Fibroblast of skin of back (primary cell): ENCODE measurements at places on chromosomes 1 and 21.

- peak; percentile 79 for DNase-seq
These were observed 15.3 kb downstream of the SEMA6C start for GRCh38 chr1:151130987-151131586.

- DNase-seq: peak; percentile 39
These were observed 23.0 kb downstream of the ERICH3 start for GRCh38 chr1:74650561-74650960.

GRCh38 chr1:221327954-221328353 is 413.9 kb downstream of the DUSP10 start:
- DNase-seq: no peak

DNA sequence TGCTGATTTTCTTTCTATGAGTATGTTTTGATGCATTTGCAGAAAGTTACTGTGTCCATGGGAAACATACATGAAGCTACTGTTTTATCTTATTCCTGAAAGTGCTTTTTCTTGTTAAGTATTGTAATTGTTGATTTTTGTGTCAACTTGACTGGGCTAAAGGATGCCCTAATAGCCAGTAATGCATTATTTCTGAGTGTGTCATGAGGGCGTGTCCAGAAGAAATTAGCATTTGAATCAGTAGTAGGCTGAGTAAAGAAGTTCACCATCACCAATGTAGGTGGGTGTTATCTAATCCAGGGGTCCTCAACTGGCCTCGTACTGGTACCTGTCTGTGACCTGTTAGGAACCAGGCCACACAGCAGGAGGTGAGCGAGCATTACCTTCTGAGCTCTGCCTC is 760.2 kb downstream of the PLA2G4A start:
- no peak for DNase-seq

- peak; percentile 32 for DNase-seq
These were observed 156.2 kb downstream of the DENND1B start for GRCh38 chr1:197619008-197619640.

GRCh38 chr1:170155055-170155454 is 9.3 kb downstream of the NTMT2 start:
- no peak for DNase-seq

- no peak for DNase-seq
These were observed 5.1 kb downstream of the ZNF362 start for GRCh38 chr1:33261344-33261743.

GRCh38 chr1:9558271-9558945 is 19.1 kb downstream of the SLC25A33 start:
- DNase-seq: no peak

DNA sequence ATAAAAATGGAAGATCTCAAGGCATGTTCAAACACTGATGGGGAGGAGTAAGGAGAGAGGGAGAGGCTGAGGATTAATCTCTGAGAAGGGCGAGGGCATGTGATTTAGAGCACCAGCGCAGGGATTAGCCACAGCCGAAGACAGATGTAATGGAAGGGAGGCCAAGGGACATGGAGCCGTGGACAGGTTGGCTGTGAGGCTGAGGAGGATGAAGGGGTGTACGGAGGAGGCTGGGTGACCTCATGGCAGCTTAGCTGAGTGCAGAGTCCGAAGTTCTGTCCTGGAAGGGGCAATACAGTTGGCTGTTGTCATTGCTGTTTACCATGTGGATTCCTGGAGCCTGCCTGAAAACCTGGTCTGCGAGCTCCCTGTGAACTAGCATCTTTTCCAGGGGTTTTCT is 342.8 kb downstream of the RPS6KC1 start:
- no peak for DNase-seq

DNA sequence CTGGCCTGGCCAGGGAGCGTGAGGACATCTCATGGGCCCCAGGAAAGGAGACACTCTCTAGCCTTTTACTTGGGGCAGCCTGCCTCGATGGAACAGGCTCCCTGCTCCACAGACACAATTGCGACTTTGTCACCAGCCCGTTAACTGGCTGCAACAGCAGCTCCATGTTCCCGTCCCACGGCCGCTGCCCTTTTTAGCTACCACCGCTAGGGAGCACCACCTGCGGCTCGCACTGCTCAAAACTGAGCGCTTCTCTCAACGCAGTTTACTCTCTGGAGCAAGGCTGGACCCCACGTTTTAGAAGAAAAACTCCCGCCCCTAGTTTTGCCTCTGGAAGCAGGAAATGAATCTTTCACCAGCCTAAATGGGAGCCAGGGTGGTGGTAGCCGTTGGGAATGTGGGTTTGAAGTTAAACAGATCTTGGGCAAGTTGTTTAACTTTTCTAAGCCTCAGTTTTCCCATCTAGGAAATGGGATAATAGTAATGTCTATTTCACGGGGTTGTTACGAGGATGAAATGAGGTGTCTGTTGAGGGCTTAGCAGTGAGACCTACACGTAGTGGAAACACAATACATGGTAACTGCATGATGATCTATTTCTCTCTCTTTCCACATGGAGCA is 3.5 kb upstream of the LRRC38 start:
- no peak for DNase-seq

- no peak for DNase-seq
These were observed 594.7 kb downstream of the ADGRL2 start for GRCh38 chr1:82395440-82395839.

GRCh38 chr21:43733529-43734071 is 14.7 kb downstream of the PDXK start:
- DNase-seq: peak; percentile 67

DNA sequence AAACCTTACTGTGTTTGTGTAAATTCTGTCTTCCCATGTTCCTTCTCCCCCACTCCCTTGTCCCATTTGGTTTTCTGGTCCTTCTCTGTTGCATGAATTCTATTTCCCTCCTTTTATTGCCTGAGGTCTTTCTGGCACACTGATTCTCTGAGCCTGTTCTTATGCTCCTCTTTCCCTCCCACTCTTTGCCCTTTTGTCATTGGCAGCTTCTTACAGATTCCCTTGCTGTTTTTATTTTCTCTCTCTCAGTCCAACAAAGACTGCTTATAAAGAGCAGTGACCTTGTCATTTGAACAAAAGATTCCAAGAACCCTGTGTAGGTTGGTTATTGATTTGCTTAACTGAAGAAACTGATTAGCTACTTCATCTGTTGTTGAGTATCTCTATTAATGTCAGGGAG is 49.7 kb downstream of the GPR52 start:
- no peak for DNase-seq

DNA sequence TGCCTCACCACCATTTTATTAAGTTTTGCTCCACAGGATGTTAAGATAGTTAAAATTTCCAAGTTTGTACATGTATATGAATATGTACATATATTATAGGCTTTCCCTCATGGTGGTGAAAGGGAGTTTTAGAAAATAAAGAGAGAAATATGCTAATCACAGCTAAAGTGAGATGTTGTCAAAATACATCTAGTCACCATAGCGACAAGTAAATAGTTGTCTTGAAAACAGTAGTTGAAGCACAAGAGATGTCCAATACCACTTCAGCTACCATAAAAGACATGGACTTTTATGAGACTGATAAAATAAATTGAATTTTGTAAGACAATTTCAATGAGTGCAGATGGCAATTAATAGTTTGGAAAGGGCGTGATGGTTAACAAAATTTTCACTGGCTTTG is 1600.0 kb downstream of the BRINP3 start:
- DNase-seq: no peak

DNA sequence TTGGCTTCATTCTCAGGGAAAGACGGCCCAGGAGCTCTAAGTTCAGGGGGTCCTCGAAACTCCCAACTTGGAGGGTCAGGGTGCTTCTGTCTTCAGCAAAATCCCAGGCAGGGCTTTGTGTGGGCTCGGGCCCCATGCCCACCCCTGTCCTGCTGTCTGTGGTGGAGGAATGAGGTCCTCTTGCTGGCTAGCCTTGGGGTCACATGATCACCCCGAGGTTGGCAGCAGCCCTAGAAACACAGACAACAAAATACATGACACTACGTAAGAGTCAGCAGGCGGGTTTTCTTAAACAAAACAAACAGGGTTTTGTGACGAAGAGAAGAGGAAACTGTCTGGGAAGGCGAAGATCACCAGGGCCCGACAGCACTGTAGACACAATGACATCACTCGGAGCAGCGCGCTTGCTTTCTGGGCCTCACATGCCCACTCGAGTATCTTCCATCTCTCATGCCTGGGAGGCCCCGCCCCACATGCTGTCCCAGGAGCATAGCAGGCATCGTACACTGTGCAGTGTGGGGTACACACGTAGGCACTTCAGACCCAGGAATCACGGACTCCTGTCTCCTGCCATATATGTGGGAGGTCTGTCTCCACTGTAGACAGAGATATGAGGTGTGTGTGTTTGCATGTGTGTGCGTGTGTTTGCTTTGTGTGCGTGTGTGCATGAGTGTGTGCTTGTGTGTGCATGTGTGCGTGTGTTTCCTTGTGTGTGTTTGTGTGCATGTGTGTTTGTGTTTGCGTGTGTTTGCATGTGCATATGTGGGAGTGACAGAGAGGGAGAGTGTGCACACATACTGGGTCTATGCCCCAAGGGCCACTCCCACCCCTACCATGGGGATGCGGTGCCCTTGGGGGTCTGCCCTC is 94.7 kb downstream of the SIK1 start:
- DNase-seq: peak; percentile 85

- no peak for DNase-seq
These were observed 3.0 kb downstream of the IER5 start for GRCh38 chr1:181091309-181092040.

GRCh38 chr1:219587801-219588561 is 24.9 kb downstream of the ZC3H11B start:
- peak; percentile 83 for DNase-seq

GRCh38 chr1:56167596-56167995 is 411.8 kb downstream of the PLPP3 start:
- no peak for DNase-seq

DNA sequence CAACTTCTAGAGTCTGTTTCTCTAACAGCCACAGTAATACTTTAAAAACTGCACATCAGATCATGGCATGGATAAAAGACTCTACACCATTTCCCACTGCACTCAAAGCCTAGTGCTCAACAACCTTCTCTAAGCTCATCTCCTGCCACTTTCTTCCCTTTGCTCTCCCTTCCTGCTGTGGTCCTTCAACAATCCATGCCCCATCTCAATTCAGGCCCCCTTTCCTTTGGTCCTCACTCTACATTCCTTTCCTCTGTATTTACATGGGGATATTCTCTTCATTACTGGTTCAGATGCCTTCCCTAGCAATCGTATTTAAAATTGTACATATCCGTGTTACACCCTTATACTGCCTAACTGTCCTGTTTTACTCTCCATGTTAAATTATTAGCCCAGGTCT is 19.0 kb downstream of the SOD1 start:
- DNase-seq: no peak

DNA sequence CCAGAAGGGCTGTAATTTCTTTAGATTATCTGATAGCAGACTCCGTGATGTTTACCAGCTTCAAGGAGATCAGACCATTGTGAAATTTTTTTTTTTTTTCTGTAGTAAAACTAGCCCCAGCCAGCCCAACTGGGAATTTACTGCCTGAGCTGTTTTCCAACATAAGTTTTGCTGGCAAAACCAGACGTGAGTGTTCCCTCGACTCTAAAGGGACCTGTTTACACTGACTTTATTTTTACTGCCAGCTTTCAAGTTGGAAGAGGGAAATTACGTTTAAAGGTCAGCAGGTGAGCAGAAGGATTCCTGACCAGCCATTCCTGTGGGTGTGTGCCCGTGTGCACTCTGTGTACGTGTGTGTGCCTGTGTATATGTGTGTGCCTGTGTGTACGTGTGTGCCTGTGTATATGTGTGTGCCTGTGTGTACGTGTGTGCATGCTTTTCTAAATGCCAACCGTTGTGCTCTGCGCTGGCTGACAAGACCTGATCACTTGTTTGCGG is 374 bp downstream of the MAB21L3 start:
- no peak for DNase-seq

DNA sequence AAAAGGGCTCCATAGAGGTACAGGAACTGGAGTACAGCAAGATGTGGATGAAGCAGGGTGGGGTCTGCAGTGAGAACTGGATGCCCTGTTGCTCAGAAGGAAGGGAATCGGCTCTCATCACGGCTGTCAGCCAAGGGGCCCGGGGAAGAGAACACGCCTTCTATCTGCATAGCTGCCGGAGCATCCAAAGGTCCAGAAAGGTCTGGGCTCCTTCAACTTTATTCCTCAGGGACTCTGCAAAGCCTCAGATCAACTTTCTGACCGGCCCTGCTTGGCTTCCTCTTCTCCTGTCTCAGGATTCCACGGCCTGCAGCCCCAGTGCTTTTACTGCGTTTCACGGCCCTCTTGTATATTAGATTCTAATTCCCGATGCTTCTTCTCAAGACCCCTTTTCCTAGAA is 34.8 kb downstream of the KRTAP19-8 start:
- DNase-seq: no peak

DNA sequence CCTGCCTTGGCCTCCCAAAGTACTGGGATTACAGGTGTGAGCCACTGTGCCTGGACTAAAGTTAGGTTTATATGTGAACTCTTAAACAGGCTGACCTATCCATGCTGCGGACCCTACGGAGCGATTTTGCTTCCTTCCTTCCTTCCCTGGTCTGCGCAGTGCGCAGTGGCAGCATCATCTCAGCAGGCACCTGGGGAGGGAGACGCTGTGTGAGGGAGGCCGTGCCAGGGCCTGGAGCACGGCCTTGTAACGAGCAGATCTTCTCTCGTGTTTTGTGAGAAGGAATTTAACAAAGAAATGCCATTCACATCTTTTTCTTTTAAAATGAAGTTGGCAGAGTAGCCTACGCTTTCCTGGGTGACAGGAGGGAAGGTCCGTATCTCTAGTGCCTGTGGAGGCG is 45.8 kb downstream of the PKNOX1 start:
- no peak for DNase-seq

DNA sequence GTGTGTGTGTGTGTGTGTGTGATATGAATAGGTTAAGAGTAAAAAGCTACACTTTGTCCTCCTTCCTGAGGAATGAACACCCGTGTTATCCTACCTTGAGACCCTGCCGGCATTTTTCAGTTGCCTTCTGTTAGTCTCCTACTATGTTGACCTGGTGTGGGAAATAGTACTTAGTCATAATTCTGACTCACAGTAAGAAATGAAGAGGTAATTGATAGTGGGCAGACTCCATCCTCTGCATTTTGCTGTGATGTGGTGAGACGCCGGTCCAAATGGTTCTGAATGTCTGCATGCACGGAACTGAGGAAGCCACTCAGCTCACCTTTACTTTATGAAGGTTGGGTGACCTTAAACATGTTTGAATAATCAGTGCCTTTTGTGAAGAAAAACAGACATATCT is 12.6 kb downstream of the CD101 start:
- peak; percentile 9 for DNase-seq

DNA sequence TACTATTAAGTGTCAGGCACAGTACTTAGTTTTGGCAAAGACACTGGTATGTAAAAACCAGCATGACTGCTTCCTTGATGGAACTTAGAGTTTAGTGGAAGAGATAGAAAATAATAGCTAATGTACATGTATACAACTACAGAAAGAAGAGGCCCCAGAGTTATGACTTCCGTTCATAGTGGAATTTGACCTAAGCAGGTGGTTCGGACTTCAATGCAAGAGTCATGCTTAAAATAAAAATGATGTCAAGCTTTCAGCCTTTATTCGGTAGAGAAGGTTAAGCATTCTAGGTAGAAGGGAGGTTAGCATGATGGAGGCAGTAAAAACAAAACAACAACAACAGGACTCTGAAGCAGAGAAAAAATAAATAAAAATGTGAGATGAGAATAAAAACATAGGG is 165.9 kb downstream of the KCNT2 start:
- DNase-seq: no peak
